ENCODE measurements at places on chromosomes 13 and 19.

DNA sequence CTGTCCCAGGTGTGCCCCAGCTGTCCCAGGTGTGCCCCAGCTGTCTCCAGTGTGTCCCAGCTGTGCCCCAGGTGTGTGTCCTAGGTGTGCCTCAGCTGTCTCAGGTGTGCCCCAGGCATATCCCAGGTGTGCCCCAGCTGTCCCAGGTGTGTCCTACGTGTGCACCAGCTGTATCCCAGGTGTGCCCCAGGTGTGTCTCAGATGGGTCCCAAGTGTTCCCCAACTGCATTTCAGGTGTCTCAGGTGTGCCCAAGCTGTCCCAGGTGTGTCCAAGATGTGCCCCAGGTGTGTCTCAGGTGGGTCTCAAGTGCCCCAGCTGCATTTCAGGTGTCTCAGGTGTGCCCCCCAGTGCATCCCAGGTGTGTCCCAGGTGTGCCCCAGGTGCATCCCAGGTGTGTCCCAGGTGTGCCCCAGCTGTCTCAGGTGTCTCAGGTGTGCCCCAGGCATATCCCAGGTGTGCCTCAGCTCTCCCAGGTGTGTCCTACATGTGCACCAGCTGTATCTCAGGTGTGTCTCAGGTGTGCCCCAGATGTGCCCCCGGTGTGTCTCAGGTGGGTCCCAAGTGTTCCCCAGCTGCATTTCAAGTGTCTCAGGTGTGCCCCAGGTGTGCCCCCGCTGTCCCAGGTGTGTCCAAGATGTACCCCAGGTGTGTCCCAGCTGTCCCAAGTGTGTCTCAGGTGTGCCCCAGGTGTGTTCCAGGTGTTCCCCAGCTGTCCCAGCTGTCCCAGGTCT is 1.3 kb upstream of the GRK1 start:
- DNase-seq, result no peak

GRCh38 chr13:60482012-60482411 is 85.0 kb downstream of the TDRD3 start:
- DNase-seq, result no peak

- DNase-seq, result no peak
Observed at GRCh38 chr13:42720113-42720857, 61.1 kb upstream of the FAM216B start.

DNA sequence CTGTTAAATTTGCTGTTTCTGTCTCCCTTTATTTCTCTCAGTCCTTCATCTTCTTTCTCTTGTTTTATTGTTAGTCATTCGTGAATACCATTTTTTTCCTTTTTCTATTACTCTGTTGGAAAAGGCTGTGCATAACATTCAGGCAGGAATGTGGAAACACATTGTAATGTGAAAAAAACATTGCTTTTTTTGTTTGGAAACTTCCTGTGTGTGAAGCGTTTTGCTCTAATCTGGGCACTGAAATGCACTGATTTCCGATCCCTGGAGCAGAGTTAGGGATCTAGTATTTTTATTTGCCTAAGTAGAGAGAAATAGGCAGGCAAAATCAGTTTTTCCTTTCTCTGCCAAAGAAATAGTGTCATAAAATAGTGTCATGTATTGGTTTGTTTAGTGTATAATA is 155.5 kb downstream of the PCCA start:
- no peak for DNase-seq

DNA sequence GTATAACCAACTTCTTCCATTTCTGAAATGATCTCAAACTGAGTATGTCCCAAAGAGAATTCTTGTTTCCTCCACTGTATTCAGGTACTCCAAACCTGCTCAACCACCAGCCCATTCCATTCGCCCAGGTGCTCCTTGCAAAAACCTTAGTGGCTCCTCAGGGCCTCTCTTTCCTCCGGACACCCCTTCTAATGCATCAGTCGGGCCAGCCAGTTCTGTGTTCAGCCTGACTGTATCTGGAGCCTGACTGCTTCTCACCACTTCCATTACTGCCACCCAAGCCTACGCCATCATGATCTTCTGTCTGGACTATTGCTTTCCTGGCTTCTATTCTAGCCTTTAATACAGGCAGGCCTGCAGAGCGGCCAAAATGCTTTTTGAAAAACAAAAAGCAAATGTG is 1.5 kb downstream of the PHF11 start:
- no peak for DNase-seq

GRCh38 chr19:1085676-1086442 is 9.3 kb downstream of the POLR2E start:
- no peak for DNase-seq

DNA sequence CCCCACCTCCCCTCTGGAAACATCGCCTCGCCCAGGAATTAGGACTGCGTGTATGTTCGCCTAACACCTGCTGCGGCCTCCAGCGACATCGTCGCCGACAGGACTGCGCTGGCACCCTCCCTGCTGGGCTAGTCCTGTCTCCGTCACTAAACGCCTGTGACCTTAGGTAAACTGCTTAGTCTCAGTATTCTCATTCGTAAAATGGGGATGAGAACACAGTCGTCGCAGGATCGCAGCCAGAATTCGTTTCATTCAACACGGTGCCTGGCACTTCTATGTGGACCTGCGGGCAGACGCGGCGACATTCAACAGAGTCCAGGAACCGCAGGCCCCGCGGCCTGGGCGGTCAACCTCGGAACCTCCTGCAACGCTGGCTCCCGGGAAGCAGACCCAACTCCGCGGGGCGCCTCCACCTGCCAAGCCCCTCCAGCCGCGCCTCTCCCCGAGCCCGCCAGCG is 485 bp downstream of the CRYL1 start:
- no peak for DNase-seq

DNA sequence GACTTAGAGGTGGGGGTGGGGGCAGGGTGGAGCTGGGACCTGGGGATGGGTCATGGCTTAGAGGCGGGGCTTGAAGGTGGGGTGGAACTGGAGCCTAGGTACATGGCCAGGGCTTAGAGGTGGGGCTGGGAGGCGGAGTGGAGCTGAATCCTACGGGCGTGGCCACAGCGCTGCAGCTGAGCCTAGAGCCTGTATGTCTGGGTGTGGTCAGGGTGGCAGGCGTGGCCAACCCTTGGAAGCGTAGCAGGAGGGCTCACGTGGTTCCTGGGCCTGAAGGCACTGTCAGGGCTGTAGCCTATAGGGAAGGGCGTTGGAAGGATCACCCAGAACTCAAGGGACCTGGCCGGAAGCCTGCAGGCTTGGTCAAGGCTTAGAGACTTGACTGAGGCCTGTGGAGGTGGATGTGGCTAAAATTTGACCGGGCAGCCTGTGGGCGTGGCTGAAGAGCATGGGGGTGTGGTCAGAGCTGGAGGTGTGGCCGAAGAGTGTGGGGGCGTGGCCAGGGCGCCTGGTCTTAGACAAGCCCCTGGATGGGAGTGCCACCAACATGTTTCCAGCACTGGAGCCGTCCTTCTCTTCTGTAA is 24.3 kb downstream of the COLGALT1 start:
- peak; percentile 71 for DNase-seq

- no peak for DNase-seq
Observed at GRCh38 chr19:32869369-32869965, at the start of gene SLC7A9. SLC7A9 (minus strand) TSS chr19:32869767; CDS start chr19:32868534, 1,233 bp downstream.

DNA sequence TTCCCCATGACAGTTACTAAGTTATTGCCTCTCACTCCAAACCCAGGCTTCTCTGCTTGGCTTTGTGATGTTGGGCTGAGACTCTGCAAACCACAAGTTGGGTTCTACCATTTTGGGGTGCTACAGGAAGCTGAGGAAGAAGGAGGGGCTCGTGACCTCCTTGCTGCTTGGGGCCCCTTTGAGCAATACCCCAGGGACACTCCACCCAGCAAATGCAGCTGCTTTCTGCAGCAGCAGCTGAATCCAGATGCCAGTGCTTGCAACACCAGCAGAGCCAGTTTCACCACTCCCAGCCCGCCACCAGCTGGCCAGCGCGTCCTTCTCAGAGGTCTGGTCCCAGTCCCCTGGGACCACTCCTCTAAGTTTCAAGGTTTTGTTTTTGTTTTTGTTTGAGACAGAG is 22.0 kb upstream of the UBAC2 start:
- no peak for DNase-seq

DNA sequence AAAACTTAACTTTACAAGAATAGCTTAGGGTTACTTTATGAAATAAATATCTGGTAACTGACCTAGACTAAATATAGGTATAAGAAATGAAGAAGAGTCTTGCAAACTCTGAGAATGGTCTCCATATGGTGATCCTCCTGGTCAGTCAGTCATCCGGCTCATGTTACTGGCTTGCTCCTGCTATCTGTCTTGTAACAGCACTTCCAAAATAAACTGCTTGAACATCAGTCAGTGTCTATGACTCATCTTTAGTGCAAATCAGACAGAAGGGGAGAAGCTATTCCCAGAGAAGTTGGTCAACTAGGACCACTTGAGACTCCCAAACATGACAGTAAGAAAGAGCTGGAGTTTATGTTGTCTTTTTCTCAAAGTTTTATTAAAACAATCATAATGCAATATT is 1550.9 kb downstream of the PCDH9 start:
- DNase-seq, result no peak

DNA sequence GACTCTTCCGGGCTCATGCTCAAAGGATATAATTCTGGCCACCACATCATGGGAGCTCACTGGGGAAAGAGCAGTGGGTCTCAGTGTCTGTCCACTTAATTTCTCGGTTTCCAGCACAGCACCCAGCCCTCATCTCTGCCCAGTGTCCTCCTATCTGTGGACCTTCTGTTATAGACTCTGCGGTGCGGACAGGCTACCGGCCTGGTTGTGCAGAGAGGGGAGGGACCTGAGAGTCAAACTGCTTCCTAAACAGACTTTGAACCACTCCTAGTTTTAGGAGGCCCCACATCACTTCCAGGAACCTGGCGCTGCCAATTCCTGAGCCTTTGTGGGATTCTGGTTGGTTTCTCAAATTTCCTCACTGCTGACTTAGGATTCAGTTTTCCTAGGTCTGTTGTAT is 59.8 kb upstream of the MED4 start:
- DNase-seq, result no peak

DNA sequence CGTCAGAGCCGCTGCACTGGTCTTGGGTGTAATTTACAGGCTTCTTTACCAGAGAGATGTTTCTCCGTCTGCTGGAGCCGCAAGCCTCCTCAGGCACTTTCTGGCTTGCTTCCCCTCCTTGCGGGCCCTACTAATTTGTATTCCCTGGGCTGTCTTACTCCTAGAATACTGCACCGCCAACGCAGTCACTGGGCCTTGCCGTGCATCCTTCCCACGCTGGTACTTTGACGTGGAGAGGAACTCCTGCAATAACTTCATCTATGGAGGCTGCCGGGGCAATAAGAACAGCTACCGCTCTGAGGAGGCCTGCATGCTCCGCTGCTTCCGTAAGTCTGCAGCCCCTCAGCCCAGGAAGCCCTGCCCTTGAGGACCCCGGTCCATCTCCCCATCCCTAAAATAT is 14.1 kb upstream of the C19orf33 start:
- no peak for DNase-seq

DNA sequence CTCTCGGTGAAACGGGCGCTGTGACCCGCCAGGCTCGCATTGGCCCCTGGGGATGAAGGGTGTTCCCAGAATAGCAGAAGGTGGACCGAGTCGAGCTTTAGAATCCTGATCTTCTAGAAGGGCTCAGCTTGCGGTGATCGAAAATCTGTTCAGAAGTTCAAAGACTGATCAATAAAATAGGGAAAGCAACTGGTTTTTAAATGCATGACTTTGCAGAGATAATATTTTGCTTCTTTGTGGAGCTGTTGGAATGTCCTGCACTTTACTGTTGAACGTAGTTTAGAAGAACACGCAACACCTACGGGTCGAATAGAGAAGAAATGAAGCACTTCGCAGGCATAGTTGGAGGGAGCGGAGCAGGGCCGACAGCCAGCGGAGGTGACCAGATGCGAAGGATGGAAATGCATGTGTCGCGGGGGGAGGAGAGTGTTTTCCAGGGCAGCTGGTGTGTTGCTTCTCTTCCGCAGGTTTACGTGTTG is 766 bp downstream of the CEBPG start:
- DNase-seq, result no peak

DNA sequence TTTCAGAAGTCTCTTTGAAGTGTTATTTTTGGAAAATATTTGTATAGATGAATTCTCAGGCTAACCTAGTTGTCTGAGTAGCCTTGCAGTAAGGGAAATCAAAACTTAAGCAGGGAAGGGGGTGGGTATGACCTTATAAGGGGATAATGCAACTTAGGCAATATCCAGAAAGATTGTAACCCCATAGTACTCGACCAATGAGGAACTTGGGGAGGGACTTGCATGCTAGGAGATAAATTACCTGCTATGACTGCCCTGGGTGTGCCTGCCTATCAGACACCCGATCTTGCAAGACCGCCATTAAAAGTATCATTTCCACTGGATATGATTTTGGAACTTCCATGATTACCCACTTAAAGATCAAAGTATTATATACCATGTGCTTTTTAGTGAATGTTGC is 23.0 kb upstream of the RFXAP start:
- DNase-seq, result no peak

DNA sequence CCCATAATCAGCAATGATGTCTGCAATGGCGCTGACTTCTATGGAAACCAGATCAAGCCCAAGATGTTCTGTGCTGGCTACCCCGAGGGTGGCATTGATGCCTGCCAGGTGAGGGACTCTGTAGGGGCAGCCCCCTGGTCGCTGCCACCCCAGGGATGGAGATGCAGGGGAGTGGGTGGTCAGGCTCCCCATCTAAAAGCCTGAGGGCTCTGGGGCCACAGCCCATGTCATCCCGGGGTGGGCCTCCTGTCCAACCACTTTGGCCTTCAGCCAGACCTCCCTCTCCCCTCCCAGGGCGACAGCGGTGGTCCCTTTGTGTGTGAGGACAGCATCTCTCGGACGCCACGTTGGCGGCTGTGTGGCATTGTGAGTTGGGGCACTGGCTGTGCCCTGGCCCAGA is 24.1 kb downstream of the HPN start:
- no peak for DNase-seq

DNA sequence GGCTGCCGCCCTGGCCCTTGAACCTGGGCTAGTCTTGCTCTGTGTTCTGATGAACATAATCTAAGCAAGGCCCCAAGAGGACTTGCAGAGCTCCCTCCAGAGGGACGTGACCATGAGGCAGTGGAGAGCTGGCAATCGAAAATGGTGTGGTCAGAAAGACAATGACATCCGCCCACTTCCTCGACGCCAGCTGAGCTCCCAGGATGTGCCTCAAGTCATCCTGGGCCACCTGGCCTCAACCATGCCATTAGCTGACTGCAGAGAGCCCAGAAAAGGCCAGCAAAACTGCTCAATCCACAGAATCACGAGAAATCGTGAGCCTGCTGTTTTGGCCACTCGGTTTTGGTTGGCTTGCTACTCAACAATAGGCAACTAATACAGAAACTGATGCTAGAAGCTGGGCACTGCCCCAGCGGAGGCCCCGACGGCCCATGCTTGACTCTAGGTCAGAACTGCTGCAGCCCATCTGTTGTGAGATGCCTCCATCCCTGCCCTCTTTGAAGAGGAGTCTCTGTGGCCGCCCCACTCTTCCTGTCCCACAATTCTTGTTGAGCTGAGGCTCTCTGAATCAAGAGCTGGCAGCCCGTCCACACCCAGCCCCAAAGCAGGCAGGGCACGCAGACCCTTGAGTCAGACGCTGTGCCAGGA is 53.3 kb downstream of the STK24 start:
- no peak for DNase-seq

DNA sequence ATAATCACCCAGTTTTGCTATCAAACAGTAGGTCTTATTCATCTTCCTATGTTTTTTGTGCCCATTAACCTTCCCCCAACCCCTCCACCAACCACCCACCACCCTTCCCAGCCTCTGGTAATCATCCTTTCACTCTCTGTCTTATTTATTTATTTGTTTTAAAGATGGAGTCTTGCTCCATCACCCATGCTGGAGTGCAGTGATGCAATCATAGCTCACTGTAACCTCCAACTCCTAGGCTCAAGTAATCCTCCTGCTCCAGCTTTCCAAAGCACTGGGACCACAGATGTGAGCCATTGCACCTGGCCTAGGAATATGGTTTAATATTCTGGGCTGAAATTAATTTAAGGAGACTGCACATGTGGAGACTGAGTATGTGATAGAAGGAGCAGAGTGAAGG is 527.0 kb downstream of the GPC6 start:
- no peak for DNase-seq

- no peak for DNase-seq
Observed at GRCh38 chr13:44540761-44541434, 35.2 kb downstream of the TSC22D1 start.
